ENCODE measurements at places on chromosomes 3 and 15. TPM values are rescaled to one million over a fixed set of nuclear protein-coding genes. Genes with fewer than 3 reads are reported as not detected.

- H3K27ac ChIP-seq = no peak overlapping the region
- H3K27me3 ChIP-seq = no peaks in the 10 kb centered on the region
- no peaks in the 10 kb centered on the region for H3K4me1 ChIP-seq
- no peaks in the 10 kb centered on the region for H3K36me3 ChIP-seq
- no peak overlapping the region for H3K4me3 ChIP-seq
Measured at GRCh38 chr3:113161661-113162060, 49.7 kb upstream of the BOC start.

FOXB1 gene
- total RNA-seq = not detected

HCLS1 gene
- 232 TPM for total RNA-seq

GOLGA8G gene
- total RNA-seq = not detected

FAM98B gene
- 28.5 TPM for total RNA-seq

DNA sequence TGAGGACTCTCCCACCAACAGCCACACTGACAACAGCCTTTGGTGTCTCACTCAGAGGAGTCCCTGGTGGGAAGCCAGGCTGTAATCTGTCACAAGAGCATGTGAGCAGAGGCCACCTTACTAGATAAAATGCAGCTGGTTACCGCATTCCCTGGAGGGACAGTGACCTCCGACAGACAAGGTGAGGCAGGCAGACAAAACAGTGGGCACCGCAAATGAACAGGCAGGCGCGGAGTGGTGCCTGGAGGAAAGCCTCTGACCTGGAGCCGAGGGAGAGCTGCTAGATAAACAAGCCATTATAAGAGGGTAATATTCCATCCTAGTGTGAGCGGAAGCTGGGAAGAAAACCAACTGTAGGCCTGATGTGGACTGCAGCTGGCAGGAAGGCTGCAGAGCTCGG is 736.4 kb downstream of the FHIT start:
- no peaks in the 10 kb centered on the region for H3K27me3 ChIP-seq
- H3K4me3 ChIP-seq = no peak overlapping the region
- H3K4me1 ChIP-seq = no peaks in the 10 kb centered on the region
- H3K36me3 ChIP-seq = no peaks in the 10 kb centered on the region
- no peak for DNase-seq
- no peak overlapping the region for H3K27ac ChIP-seq

MGLL gene
- 103 TPM for total RNA-seq

GRCh38 chr3:10284496-10284895 is 8.3 kb downstream of the GHRL start:
- H3K27me3 ChIP-seq = no peaks in the 10 kb centered on the region
- peak; percentile 39 for DNase-seq
- no peak overlapping the region for H3K4me3 ChIP-seq
- H3K4me1 ChIP-seq = peaks cover 7% of the 10 kb centered on the region

DNA sequence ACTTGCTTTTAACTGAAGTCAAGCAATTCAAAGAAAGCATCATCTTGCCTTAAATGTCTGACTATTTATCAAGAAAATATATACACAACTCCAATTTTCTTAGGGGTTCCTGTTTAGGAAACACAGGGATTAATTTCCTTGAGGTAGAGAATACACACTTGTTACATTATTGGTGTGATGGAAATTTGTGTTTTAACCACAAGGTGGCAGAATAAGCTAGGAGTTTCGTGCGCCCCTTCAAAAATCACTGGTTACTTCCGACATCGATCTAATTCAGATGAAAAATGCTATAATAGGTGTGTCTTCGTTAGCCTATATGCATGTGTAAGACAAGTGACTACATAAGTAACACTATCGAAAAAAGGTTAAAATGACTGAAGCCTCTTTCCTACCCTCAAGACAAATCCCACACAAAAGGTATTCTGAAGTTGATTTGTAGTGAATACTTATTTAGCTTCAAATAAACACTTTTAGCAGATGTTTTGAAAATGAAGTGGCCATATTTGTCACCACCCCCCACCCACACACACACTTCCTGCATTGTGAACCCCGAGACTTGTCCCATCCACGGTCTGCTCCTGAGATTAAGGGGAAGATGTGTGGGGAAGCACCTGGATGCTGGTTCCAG is 246.5 kb downstream of the ROBO1 start:
- no peaks in the 10 kb centered on the region for H3K4me1 ChIP-seq
- no peak overlapping the region for H3K27ac ChIP-seq
- H3K4me3 ChIP-seq = no peak overlapping the region
- peak; percentile 5 for DNase-seq
- no peaks in the 10 kb centered on the region for H3K36me3 ChIP-seq

DNA sequence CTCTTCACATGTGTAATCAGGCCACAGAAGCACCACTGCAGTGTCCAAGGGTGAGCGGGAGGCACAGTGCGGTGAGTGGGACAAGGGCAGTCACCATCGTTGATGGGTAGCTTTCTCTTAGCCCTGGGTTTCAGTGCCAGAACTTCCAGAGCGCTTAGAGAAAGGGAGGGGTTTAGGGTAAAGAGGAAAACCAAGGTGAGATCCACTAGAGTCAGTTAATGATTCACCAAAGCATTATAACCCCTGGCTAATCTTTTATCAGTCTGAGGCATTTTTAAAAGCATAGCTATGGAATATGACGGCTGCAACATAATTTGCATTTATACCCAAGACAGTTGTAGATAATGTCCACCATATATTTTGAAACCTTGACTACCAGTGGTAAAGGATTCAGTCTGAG is 94.8 kb downstream of the SHQ1 start:
- H3K4me3 ChIP-seq = no peak overlapping the region
- no peaks in the 10 kb centered on the region for H3K27me3 ChIP-seq
- no peak overlapping the region for H3K27ac ChIP-seq
- no peak for DNase-seq
- H3K36me3 ChIP-seq = peaks cover 3% of the 10 kb centered on the region
- peaks cover 14% of the 10 kb centered on the region for H3K4me1 ChIP-seq

DNA sequence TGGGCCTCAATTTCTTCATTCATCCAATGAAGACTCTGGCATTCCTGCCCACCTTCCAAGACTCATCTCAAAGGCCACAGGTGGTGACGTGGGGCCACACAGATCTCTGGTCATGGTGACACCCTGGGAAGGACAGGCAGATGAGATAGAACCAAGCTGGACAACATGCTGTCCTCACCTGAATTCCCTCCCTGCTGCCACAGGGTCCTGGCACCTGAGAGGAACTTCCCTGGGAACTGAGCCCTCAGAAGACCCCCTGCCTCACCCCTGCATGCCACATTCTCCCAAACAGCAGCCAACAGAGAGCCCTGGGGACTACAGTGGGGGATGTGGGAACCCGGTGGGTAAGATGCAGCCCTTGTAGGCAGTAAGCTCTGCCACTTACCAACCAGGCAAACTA is 10.7 kb downstream of the KLF15 start:
- no peaks in the 10 kb centered on the region for H3K27me3 ChIP-seq
- no peaks in the 10 kb centered on the region for H3K4me1 ChIP-seq
- H3K27ac ChIP-seq = no peak overlapping the region
- no peak overlapping the region for H3K4me3 ChIP-seq

DNA sequence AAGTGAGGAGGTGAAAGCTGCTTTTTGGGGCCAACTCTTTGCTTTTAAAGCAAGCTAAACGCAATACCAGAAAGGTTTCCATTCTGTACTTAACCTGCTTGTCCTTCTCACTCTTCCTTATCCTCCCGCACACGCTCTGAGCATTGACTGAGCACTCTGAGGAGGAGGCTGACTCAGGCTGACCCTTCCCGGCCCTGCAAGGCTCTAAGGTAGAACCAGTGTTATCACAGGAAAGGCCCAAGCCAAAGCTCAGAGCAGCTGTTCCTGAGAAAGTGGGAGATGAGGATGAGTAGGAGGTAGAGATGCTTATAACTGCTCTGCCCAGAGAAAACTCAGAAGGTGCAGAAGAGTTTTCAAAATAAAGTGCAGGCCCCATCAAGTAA is 2.3 kb downstream of the B3GNT5 start:
- H3K27ac ChIP-seq = no peak overlapping the region
- peaks cover 9% of the 10 kb centered on the region for H3K27me3 ChIP-seq
- H3K36me3 ChIP-seq = no peaks in the 10 kb centered on the region
- H3K4me1 ChIP-seq = no peaks in the 10 kb centered on the region
